ENCODE measurements at places on chromosomes 12 and 14.

- no peak for DNase-seq
Observed at GRCh38 chr14:54683882-54684794, 117.2 kb downstream of the SAMD4A start.

- DNase-seq, result no peak
Observed at GRCh38 chr14:94542811-94543440, 18.3 kb upstream of the SERPINA4 start.

GRCh38 chr14:101887219-101887618 lies 77.2 kb upstream of the DYNC1H1 start:
- no peak for DNase-seq

DNA sequence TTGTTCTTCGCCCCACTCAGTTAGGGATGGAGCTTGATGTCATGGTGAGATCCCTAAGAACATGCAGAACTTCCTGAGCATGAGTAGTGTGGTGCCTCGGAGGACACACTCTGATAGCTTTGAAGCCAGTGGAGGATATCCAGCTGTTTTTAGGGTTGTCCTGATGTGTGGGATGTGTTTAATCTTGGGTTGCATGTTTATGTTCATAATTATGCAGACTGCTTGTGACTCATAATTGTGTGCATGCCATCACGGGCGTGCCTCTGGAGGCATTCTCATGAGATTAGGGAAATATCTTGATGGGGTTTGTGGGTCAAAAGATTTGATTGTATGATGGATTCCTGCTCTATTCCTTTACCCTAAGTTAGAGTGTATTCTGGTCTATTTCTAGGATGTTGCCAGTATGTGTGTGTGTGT lies 267.4 kb upstream of the PELI2 start:
- no peak for DNase-seq

GRCh38 chr12:81231574-81232368 lies 153.9 kb downstream of the ACSS3 start:
- no peak for DNase-seq
